ENCODE measurements at places on chromosomes 4 and X.

- peak; percentile 12 for DNase-seq
These were observed 9.8 kb upstream of the TIGD2 start for GRCh38 chr4:89101256-89102161.

DNA sequence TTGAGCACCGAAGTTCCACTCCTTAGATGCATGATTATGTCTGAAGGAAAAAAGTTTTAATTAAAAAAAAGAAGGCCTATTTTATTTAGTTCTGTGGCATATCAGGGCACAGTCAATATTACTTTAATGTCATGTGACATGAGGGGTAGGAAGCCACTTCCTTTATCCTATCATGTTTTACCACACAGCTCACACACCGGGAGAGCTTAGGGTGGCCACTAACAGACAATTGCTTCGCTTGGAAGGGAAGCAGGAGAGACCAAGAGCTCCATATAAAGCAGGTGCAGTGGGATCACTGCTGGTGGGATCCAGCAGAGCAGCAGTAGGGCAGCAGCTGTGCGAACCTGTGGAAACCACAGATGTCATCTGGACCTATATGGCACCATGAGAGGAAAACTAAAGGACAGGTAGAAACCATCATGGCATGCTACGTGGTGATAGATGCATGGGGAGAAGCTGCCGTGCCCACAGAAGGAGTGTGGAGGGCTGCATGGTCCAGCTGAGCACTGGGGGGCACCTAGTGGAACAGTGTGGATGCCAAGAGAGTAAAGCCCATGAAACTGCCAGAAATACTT is 52.0 kb downstream of the DTHD1 start:
- no peak for DNase-seq

DNA sequence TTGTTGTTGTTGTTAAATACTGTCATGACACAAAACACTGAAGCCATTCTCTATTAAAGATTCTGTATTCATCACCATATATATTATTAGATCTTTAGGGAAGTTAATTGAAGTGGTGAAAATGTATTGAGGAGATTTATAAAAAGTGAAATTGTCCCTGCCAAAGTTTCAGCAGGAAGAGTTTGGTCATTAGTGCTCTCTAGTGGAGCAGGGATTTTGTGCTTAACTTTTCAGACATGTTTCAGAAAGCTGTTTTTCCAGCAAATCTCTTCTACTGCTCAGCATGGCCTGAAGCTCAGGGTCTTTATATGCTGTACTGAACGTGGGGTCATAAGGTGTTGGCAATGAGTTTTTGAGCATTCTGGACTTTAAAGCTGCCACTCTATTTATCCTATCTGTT is 36.7 kb upstream of the CXXC4 start:
- no peak for DNase-seq

- DNase-seq = no peak
These were observed 29.7 kb upstream of the HPSE start for GRCh38 chr4:83364312-83364711.

GRCh38 chr4:13007802-13008470 is 476.2 kb downstream of the RAB28 start:
- DNase-seq = no peak

GRCh38 chrX:3166670-3167455 is 125.6 kb downstream of the ARSF start:
- no peak for DNase-seq

- no peak for DNase-seq
These were observed 208.1 kb upstream of the ARSJ start for GRCh38 chr4:114187592-114187991.

DNA sequence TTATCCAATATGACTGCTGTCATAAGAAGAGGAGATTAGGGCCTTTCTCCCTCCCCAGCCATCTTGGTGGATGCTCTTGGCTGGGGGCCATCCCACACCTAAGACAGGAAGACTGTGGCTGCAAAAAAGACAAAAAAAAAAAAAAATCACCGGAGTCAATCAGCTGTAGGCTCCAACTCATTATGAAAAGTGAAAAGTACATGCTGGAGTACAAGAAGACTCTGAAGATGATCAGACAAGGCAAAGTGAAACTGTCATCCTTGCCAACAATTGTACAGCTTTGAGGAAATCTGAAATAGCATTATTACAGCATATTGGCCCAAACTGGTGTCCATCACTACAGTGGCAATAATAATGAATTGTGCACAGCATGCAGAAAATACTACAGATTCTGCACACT is 5.2 kb downstream of the EGFL6 start:
- DNase-seq = no peak

DNA sequence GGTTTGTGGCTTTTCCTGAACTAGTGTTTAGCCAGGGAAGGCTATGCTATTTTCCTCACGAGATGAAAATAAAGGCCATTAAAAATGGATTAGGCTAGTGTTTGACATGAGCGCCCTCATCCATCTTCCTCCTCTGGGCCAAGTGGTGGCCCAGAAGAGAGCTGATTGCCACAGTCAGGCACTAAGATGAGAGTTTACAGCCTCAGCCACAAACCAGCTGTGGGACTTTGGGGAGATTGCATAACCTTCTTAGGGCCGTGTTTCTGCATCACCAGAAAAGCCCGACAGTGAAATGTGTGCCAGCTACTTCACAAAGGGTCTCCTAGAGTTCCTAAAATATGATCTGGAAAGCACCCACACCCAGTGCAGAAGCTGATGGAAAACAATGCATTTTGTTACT is 42.3 kb upstream of the LNX1 start:
- DNase-seq = no peak

DNA sequence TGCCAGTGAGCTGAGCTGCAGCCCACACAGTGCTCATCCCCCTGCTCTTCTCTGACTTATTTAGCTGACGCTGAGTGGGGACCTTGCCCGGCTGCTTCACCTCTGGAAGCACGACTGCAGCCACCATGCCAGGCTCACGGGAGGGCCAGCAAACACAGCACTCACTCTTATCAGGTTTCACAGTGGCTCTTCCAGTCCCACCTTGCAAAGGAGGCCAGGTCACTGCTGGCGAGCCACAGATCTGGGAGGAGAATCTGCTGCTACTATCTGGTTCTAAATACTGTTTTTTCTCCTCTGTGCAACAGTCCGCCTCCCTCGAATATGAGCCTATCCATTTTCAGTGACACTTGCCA is 6.7 kb upstream of the SPON2 start:
- DNase-seq = no peak

- DNase-seq = no peak
These were observed 224.8 kb downstream of the STIM2 start for GRCh38 chr4:27085396-27085795.

- peak; percentile 15 for DNase-seq
These were observed at the start of gene SH2D1A for GRCh38 chrX:124346117-124346876. TSS of gene SH2D1A (plus strand) at chrX:124346563. CDS start at chrX:124346643, 80 bp downstream.

DNA sequence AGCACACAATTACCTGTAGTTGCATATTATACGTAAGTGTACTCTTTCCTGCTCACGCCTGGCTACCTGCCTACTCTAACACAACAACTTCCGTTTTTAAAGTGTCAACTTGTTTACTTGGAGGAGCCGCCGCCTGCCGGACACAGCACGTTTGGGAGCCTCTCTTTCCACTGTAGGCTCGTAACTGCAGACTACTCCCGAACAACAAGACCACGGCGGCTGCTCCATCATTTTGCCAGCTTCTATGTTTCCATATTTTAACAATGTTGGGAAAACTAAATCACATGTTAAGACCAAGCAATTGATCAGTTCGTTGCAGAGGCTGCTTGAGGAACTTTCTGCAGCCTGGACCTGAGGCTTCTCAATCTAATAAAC is 841 bp downstream of the MTNR1A start:
- no peak for DNase-seq
